ENCODE measurements at places on chromosomes 2 and 18.
A peak's percentile ranks its signal among the peaks of the same experiment; 100 is the strongest.

GRCh38 chr2:59029058-59029457 lies 787.9 kb upstream of the FANCL start:
- DNase-seq: no peak

DNA sequence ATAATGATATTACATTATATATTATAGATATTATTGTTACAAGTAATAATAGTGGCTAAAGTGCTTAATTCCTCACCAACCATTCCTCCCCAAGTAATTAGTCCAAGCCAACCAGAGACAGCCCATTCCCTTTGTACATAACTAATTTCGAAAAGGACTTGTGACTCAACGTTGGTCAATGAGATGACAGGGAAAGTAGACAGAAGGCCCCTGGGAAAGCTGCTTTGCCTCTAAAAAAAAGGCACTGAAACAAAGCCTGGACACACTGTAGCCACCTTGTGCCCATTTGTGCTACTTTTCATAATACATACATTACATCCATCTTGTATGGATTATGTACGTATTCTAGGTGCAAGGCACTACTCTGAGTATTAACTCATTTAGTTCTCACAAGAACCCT lies 28.8 kb downstream of the COLEC12 start:
- no peak for DNase-seq

DNA sequence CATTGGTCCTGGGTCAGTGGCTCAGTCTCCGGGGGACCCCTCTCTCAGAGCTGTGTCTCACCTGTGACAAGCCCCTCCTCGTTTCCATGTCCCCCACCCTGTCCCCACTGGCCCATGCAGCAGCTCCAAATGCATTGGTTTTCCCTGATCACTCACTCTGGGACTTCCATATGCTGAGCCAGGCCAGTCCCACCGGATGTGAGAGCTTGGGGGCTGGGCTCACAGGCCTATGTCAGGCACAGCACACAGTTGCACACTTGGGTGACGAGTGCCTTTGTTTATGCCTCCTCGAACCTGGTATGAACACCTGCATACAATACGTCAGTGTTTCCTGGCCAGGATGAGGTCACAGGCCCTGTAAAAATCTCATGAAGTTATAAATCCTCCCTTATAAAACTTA lies 232.5 kb downstream of the TFCP2L1 start:
- DNase-seq: no peak

DNA sequence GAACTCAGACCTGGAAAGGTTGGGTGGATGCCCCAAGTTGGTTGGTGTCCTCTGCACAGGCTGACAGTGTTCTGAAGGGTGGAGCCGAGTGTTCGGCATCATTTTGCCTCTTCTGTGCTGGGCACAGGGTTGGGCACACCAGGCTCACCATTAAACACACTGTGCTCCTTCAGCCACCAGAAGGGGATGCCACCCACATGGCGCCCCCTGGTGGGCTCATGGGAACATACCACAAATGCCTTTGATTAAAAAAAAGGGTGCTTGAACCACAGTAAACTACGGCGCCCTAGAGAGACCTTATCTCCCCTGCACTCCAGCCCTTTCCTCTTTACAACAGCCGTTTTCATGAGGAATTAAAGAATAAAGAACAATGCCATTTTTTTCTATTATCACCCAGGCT lies 89.4 kb downstream of the CELF4 start:
- peak; percentile 30 for DNase-seq

DNA sequence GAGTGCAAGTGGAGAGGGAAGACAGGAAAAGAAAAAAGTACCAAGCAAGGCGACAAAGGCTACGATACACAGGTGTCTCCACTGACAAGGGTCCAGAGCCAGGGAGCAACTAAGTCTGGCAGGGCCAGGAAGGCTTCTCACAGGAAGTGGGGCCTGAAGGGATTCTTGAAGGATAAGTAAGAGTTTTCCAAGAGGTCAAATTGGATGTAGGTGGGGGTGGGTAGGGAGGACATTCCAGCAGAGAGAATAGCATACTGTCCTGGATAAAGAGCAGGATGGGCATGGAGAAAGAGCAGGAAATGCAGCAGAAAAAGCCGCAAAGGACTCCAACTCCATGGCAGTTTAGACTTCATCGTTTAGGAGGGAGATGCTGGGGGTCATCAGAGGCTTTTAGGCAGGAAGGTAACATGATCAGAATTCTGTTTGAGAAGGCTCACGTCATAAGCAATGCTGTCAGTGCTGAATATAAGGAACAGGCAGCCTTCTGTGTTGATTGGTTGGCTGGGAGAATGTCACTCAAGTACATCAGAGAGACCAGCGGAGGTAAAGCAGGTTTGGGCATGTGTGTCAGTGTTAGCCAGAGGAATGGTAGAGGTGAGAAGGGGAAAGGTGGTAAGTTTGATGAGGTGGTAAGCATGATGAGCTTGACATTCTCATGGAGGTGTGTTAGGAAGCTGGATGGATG lies 35.1 kb downstream of the ARHGAP25 start:
- no peak for DNase-seq

DNA sequence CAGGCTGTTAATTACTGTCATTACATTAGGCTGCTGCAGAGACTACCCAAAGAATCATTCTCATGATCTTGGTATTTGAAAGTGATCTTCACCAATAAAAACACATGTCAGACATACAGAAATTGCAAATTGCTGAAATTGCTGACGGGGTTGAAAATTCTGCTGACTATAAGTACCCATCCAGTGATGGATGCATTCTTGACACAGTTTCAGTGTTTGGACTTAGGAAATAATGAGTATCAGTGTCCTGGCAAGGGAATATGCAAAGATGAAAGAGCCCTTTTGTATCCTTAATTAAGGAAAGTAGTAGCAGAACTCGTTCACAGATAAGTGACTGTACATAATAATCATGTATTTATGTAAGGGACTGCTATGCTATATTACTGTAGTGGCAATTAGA lies 221.1 kb upstream of the ATP5MC3 start:
- DNase-seq: no peak

- DNase-seq: no peak
These were observed 1.8 kb upstream of the HJURP start for GRCh38 chr2:233856184-233856583.

GRCh38 chr2:7971248-7971647 lies 710.6 kb upstream of the ID2 start:
- no peak for DNase-seq

DNA sequence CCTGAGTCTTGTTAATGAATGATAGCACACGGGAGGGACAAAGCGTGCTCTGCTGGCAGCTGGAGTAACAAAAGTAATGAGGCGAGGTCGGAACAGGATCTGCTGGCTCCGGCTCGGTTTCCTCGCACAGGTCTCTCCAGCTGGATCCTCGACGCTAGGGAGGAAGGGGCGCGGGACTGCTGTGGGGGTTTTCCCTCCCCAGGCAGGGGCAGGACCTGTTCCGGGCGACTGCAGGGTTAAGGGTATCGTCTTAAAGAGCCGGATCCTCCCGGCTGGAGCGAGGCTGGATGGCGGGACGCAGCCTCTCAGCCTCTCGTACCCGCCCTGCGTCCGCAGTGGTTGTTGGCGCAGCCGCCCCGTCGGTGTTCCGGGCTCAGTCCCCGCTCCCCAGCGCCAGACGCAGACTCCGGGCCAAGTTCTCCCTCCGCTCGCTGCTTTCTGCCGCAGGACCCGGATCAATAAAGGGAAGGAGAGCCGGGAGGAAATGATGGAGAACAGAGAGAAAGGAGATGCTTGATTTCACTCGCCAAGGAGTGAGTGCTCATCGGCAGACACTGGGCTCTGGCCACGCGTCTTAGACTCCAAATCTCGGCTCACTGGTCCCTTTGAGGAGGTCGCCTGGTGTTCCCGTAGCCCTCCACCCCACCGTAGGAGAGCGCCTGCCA lies 1.1 kb upstream of the LIPG start:
- DNase-seq: no peak

GRCh38 chr2:233409286-233409991 lies 55.1 kb downstream of the DGKD start:
- no peak for DNase-seq

GRCh38 chr18:23105581-23106219 lies 29.6 kb upstream of the CABLES1 start:
- DNase-seq: no peak

DNA sequence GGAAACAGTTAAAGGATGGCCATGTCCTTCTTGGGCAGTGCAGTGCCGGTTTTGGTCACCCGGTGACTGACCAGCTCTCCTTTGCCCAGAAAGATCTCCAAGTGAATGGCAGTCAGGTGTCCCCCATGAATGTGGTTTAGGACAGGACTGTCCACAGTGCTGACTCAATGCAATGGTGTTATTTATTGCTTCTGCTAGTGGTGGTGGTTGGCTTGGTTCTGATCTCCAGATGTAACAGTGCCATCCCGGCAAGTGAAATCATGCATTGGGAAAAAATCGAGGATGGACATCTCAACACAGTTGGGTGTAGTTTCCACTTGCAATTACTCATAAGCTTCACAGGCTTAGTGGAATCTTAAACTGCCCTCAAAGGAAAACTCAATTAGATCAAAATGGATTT lies 81.9 kb downstream of the TGOLN2 start:
- DNase-seq: no peak

GRCh38 chr2:88757025-88757424 lies 65.6 kb downstream of the RPIA start:
- no peak for DNase-seq

DNA sequence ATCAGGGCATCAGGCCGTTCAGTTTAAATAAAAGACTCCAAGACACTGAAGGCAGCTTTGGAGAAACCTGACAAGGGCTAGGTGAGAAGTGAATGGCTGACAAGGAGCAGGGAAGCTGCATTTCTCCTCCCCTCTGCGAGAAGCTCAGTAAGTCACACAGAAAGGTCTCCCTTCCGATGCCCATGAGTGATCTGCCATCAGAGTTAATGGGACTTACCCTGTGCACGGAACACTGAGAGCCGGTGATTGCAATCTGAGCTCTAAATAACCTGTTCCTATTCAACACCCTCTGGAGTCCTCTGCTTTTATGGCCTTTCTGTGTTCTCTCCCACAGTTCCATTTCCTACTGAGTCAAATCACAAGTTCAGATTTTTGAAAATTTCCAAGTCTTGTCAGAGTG lies 322.2 kb upstream of the MYT1L start:
- no peak for DNase-seq

- no peak for DNase-seq
These were observed 10.2 kb downstream of the TMEM177 start for GRCh38 chr2:119689218-119689617.

DNA sequence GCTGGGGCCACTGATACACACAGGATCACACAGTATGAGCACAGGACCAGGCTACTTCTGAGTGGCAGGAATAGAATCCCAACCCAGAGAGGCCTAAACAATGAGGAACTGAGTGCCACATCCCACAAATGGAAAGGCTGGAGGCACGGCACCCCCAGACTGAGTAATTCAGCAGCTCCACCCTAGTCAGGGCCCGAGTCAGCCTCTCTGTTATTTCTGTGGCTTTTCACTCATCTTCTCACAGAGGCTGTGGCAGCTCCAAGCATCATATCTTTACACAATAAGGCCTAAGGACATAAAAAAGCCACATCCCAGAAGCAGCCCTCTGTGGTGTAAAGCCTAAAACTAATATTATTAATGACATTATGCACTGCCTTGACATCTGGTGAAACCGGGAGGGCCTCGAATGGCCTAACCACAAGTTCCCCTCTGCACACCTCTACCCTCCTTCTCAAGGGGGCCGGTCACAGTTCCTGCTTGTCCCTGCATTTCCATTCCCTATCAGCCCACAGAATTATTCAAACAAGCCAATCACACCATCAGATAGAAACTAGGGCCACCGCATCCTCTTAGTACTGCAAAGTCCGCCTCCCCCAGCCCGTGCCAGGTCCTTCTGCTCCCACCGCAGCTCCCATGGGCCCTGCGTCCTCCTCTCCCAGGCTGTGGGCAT lies 12.5 kb upstream of the MAL start:
- no peak for DNase-seq

- DNase-seq: no peak
These were observed 97.4 kb upstream of the LRATD1 start for GRCh38 chr2:14535156-14535555.

DNA sequence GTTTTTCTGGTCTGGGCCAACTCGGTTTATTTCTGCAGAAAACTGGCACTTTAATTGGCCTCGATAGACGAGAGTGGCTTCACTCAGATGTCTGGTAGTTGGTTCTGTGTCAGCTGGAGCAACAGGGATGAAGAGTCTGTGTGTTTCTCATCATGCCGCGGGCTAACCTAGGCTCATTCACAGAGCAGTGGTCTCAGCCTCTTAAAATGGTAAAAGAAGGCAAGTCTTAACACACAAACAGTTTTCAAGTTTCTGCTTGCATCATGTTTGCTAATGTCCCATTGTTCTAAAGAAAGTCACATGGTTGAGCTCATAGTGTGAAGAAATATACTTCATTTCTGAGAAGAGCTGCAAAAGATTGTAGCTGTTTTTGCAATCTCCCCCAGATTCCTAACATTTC lies 37.5 kb upstream of the ANXA4 start:
- no peak for DNase-seq

DNA sequence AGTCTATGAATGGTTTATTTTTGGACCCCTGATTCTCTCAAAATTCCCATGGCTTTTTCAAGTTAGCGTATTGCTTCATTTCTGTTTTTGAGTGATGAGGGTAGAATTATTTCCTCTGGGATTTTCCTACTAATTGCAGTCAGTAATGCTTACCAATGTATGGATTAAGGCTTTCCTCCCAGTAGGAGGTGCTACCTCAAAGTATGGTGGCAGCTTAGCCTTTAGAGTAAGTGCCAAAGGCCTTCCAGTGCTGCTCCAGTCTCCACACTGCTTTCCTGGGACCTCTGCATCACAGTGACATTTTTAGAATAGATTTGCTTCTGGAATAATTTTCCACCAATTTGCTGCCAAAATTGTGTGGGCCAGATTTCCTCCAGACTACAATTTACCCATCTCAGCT lies 16.2 kb upstream of the SSB start:
- no peak for DNase-seq

DNA sequence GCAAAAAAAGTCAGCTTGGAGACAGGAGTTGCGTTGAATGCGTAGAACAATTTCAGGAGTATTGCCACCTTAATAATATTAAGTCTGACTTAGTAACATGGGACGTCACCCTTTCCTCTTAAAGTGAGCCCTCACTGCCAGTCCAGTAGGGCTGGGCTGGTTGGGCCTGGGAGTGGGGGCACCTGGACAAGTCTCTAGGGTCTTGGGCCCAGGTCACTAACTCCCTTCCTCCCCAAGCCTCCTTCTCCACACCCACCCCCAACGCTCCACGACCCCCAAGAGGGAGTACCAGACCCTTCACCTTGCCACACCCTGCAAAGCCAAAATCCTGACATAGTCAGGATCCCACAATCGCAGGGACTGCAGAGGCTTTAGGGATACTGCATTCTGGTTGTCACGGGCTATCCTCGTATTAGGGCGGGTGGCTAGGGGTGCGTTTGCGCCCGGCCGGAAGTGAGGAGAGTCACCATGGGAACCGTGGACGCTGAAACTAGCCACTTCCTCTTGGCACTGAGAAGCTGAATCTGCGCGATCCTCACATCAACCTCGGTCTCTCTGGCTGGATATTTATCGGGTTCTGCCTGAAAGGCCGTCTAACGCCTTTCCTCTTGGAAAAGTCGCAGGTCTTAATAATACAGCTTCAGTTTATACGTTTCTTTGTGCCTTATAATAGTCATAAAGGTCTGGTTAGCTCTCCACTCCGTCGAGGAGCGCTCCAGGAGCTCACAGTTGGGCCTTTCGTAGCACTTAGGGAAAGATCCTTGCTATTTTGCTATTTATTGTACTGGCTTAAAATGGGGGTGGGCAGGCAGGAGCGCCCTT lies 10.3 kb upstream of the CXXC1 start:
- DNase-seq: peak; percentile 65
